ENCODE measurements at places on chromosomes 13 and 19. TPM values are rescaled to one million over a fixed set of nuclear protein-coding genes. Genes with fewer than 3 reads are reported as not detected.

KCNN4 gene
- total RNA-seq, result 35.1 TPM

ERVK3-1 gene
- total RNA-seq, result 31.6 TPM

GRCh38 chr13:84569366-84569765 lies 687.1 kb upstream of the SLITRK1 start:
- no peak for DNase-seq

- DNase-seq, result no peak
These were observed 458.4 kb downstream of the SLITRK1 start for GRCh38 chr13:83423861-83424260.

GRCh38 chr13:39526499-39526898 lies 76.5 kb downstream of the LHFPL6 start:
- no peak for DNase-seq

DNA sequence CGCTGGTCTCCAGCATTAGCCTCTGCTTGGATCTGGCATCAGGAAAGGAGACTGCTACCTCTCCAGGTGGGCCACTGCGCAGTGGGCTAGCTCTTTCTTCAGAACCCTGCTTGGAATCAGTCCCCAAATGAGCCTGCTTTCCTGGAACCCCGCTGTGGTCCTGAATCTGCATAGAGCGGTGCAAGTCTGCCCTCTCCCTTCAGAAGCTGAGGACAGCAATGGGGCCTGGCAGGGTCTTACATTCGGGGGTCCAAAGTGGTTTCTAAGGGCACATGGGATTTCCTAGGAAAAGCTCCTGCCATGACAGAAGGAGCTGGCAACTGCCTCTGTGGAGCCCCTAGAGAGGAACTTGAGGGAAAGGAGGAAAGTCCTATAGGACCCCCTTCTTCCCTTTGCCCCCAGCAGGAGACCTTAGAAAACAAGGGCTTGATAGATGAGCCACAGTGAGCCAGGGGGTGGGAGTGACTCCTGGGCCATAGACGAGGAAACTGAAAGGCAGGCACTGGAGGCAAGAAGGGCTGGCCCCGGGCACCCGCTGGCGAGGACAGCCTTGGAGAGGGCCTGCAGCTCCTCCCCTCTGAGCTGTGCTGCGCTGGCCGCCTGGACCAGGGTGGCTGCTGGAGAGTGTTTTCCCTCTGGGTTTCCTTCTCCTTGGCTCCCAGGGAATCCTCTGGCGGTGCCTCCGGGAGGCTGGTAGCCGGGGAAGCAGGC lies 1.4 kb upstream of the VSTM2B start:
- no peak for DNase-seq
